ENCODE measurements at places on chromosomes 7 and 10. TPM values are rescaled to one million over a fixed set of nuclear protein-coding genes. Genes with fewer than 3 reads are reported as not detected.

Gene ZNF22
- total RNA-seq, result 37.2 TPM

Gene GLI3
- 0.46 TPM for total RNA-seq

Gene PHYHIPL
- total RNA-seq, result not detected

Gene HOXA4
- total RNA-seq, result not detected

Gene BMPER
- total RNA-seq, result not detected

Gene MBL2
- total RNA-seq, result not detected

GRCh38 chr10:108421266-108421665, 1256.8 kb upstream of the SORCS1 start:
- no peaks in the 10 kb centered on the region for H3K36me3 ChIP-seq
- no peak overlapping the region for H3K4me3 ChIP-seq
- DNase-seq, result no peak
- H3K27me3 ChIP-seq, result no peaks in the 10 kb centered on the region

DNA sequence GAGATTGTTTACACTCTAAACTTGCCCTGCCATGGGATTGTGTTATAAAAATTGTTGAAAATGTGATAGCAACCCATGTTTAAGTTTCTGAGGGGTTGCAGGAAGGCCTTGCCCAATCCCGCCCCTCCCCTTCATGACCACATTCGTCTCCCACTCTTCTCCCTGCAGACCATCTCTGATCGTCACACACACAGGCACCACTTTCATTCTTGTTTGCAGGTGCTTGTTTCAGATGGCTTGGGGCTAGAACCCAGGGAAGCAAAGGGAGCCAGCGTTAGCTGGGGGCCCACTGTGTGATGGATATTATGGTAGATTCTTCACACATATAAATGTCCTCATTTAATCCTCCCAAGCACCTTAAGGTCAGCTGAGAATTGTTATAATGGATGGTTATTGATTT, 286.7 kb upstream of the HABP2 start:
- no peaks in the 10 kb centered on the region for H3K4me1 ChIP-seq
- H3K4me3 ChIP-seq, result no peak overlapping the region
- no peaks in the 10 kb centered on the region for H3K36me3 ChIP-seq
- no peak for DNase-seq

DNA sequence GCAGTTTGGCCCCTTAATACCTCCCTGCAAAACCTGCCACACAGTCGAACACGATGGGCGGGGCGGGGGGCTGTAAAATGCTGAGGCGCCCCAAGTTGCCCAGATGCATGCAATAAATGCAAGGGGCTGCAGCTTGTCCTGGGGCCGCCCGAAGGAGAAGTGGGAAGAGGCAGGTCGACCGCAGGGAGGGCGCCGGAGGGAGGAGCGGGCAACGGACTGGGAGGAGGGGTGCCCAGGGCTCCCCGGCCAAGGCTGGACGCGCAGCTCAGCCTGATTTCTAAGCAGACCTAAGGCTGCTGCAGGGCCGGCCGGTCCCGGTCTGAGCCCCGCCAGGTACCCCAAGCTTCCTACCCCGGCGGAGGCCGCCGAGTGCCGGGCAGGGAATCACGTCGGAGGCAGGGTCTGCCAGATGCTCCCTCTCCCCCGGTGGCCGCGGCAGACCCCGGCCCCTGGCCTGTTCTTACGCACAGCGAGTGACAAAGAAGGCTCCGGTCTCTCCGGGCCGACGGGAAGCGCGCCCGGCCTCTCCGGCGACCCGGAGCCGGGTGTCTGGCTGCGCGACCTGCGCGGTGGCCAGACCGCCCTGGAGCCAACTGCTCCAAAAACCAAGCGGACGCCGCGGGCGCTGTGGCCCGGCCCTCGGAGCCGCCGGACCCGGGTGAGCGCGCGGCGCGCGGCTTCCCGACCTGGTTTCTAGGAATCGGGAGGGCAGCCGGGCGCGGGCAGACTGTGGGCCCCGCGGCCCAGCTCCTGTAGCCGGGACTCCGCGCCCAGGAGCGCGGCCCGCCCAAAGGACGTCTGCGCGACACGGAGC, 744 bp upstream of the EBF3 start:
- no peak for DNase-seq
- H3K27me3 ChIP-seq, result peaks cover 55% of the 10 kb centered on the region
- no peak overlapping the region for H3K27ac ChIP-seq
- H3K4me3 ChIP-seq, result no peak overlapping the region

DNA sequence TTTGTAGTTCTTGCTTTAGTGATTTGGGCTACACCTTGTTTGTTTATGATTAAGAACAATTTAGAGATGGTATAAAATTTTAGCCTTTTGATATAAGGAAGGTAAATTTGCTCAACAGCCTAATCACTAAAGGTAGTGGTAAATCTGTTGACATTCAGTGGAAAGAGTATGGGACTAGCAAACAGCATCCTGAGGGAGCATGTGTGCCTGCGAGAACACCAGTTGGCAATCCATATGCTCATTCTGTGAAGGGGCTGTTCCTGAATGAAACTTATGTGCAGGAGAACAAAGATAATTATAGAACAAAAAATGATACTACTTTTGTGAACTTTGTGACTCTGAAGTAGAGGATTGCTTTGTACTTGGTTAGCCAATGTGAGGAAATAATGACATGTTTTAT, 44.0 kb downstream of the CAPZA2 start:
- no peak for DNase-seq
- no peak overlapping the region for H3K27ac ChIP-seq
- no peak overlapping the region for H3K4me3 ChIP-seq

DNA sequence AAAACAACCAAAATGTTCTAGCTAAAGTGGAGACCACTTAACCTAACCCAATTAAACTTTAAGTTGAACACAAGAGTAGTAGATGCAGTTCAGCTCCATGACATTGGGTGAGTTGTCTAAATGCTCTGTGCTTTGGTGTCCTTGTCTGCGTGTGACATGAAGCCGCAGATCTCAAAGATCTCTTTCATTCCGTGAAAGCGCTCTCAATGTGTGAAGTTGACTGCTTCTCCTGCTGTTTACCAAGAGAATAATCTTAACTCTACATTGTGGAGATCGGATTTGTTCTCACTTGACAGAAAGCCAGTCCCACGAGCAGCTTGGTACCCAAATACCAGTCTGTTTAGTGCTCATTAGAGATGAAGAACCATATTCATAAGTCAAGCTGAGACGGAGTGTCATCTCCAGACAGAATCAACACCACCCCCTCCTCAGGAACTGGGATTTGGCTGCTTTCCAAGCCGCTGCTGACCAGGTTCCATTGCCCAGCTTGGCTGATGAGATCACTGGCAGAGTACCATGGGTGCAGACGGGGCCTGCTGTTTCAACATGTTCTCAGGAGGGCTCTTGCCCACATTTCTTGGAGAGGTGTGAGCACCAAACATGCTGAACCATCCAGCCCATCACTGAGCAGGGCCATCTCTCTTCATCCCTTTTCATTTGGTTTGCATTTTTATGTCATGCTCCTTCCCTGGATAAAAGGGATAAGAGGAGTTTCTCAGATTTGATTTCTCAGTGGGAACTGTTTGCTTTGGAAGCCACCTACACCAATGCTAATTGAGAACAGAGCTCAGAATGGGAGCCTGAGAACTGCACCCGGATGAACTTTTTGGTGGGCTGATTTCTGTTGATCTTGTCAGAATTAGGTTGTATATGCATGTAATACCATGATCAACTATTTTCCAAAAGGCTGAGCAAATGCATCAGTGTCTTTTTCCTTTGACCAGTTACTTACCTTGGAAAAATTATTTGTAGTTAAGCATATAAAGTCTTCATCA, 95.8 kb upstream of the AGBL3 start:
- no peak for DNase-seq
- H3K4me1 ChIP-seq, result peaks cover 16% of the 10 kb centered on the region
- H3K27me3 ChIP-seq, result peaks cover 4% of the 10 kb centered on the region
- H3K36me3 ChIP-seq, result no peaks in the 10 kb centered on the region

- peaks cover 10% of the 10 kb centered on the region for H3K4me1 ChIP-seq
- no peak overlapping the region for H3K4me3 ChIP-seq
- no peak for DNase-seq
- no peak overlapping the region for H3K27ac ChIP-seq
- H3K36me3 ChIP-seq, result no peaks in the 10 kb centered on the region
Measured at GRCh38 chr7:157428554-157428945, 91.7 kb downstream of the DNAJB6 start.

DNA sequence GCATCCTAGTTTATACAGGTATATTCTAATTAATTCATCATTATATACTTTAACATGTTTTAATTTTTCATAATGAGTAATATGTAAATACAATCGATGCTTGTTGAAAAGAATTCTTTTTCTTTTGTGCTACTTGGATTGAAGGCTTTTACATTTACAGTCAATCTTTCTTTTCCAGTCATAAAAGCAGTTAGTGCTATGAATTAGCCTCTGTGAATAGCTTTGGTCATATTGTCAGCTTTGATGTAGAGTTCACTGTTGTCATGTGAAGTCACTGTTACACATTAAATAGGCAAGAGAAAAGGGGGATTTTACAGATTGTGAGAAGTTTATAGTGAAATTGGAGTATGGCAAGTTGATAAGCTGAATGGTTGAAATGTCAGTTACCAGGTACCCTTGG, 103.3 kb upstream of the FAM133B start:
- no peak for DNase-seq
- H3K27ac ChIP-seq, result no peak overlapping the region
- peaks cover 20% of the 10 kb centered on the region for H3K4me1 ChIP-seq
- no peaks in the 10 kb centered on the region for H3K27me3 ChIP-seq
- no peaks in the 10 kb centered on the region for H3K36me3 ChIP-seq

GRCh38 chr7:23471106-23471859, 992 bp upstream of the IGF2BP3 start:
- H3K4me1 ChIP-seq, result peaks cover 60% of the 10 kb centered on the region
- peaks cover 94% of the 10 kb centered on the region for H3K27me3 ChIP-seq
- H3K4me3 ChIP-seq, result no peak overlapping the region
- peak overlapping the region; percentile 70 for H3K27ac ChIP-seq
- DNase-seq, result peak; percentile 7

DNA sequence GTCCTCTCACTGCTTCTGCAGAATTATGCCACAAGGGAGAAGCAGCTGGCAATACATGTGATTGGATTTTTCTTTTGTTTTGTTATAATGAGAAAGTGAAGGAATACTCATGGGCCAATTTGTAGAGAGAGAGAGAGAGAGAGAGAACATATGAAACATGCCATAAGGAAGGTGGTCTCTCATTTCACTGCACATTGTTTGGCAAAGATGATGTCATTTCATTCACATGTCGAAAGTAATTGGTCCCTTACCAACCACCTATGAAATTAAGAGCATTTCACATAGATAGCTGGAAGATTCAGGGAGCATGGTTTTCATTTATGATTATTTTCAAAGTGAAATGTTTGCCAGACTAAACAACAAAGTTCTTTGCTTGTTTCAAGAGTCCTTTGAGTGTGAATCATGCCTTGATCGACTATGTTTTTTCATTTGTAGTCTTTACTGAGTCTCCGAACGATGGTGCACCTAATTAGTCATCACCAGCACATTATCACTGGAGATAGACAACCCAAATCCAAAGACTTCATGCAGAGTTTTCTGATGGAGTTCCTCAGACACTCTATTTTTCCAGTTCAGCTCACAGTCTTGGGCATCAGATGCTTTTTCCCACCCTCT, 130.1 kb upstream of the ZEB1 start:
- DNase-seq, result no peak
- no peaks in the 10 kb centered on the region for H3K4me1 ChIP-seq
- H3K27me3 ChIP-seq, result no peaks in the 10 kb centered on the region

DNA sequence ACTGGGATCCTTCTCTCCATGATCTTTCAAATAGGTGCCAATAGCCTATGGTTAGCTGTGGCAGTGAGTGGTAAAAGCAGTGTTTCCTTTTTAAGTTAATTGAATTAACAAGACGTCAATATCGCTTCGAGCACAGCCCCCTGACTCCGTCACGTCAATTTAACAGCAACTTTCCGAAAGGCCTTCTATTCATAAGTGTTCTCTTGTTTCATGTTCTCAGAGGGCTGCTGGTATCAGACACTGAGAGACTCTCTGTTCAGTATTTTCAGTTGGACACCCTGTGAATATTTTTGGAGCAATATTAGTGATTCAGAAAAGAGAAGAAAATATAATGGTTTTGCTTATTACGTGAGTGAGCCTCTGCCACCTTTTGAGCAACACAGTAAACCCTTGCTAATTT, 174.2 kb upstream of the INSYN2A start:
- no peak overlapping the region for H3K27ac ChIP-seq
- H3K4me3 ChIP-seq, result no peak overlapping the region
- DNase-seq, result no peak

DNA sequence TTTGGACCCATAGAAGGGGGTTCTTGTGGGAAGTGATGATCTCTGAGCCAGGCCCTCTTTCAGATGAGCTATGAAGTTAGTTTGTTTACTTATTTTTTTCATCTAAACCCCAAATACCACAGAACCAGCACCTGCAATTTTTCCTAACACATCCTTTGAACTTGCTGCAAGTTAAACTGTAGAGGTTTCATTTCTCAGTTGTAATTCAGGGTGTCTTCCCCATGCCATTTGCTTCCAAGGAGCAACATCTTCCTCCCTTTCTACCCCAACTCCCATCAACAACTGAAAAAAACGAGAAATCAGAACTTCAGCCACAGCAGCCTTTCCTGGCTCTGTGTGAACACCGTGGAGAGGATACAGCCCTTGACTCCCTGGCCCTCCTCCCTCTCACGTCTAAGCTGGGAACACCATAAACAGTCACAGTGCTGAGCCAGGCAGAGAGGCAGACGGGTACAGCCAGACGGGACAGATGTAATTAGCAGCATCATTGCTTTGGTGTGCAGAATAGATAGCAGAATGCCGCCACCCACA, 63.6 kb downstream of the RGS10 start:
- H3K4me3 ChIP-seq, result no peak overlapping the region
- H3K36me3 ChIP-seq, result no peaks in the 10 kb centered on the region
- H3K4me1 ChIP-seq, result peaks cover 28% of the 10 kb centered on the region
- DNase-seq, result peak; percentile 23
- H3K27me3 ChIP-seq, result no peaks in the 10 kb centered on the region

GRCh38 chr7:79185605-79186004, 267.9 kb downstream of the MAGI2 start:
- no peak for DNase-seq
- H3K4me1 ChIP-seq, result no peaks in the 10 kb centered on the region
- no peaks in the 10 kb centered on the region for H3K27me3 ChIP-seq
- no peak overlapping the region for H3K4me3 ChIP-seq

DNA sequence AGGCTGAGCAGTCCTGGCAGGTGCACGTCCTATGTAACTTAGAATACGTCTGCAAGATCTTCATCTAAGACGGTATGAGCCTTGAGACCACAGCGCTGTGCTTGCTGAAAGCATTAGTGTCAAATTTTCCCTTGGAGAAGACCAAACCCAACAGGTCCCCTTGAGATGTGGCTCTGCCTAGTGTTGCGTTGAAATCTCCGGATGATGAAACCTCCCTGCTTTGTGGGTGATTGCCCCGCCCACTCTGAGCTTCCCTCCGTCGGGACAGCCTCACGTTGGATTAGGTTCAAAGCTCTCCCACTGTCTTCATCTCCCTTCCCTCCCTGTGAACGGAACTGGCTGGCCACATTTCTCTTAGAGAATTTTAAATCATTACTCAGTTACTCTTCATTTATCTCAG, 102.0 kb downstream of the ADARB2 start:
- H3K4me1 ChIP-seq, result no peaks in the 10 kb centered on the region
- no peak overlapping the region for H3K27ac ChIP-seq
- no peaks in the 10 kb centered on the region for H3K27me3 ChIP-seq
- DNase-seq, result no peak
- H3K36me3 ChIP-seq, result no peaks in the 10 kb centered on the region

- no peaks in the 10 kb centered on the region for H3K27me3 ChIP-seq
- H3K27ac ChIP-seq, result peak overlapping the region; percentile 0
- H3K4me3 ChIP-seq, result no peak overlapping the region
- H3K4me1 ChIP-seq, result peaks cover 7% of the 10 kb centered on the region
- no peak for DNase-seq
Measured at GRCh38 chr7:18290865-18291264, 204.7 kb upstream of the HDAC9 start.

GRCh38 chr7:4797858-4798705, 22.7 kb downstream of the AP5Z1 start:
- H3K4me3 ChIP-seq, result no peak overlapping the region
- H3K36me3 ChIP-seq, result no peaks in the 10 kb centered on the region
- no peaks in the 10 kb centered on the region for H3K4me1 ChIP-seq
- DNase-seq, result peak; percentile 47
- H3K27ac ChIP-seq, result no peak overlapping the region
